Fibroblast of lung (primary cell): ENCODE measurements at places on chromosomes 3 and 15. TPM values are rescaled to one million over a fixed set of nuclear protein-coding genes. Genes with fewer than 3 reads are reported as not detected.

Gene CRBN
- 67.4 and 87.1 TPM in 2 replicates for total RNA-seq

Gene FBXO40
- not detected in 2 replicates for total RNA-seq

Gene EIF4E3
- 1.8 and 2.6 TPM in 2 replicates for total RNA-seq

Gene BAHD1
- total RNA-seq: 4.4 and 5.6 TPM in 2 replicates

Gene CPA3
- not detected in 2 replicates for total RNA-seq

Gene CASR
- under 0.01 TPM in 1 of 2 replicates, not detected in the other for total RNA-seq

Gene DOCK3
- 0.17 and 0.26 TPM in 2 replicates for total RNA-seq

Gene TMEM207
- not detected in 2 replicates for total RNA-seq

Gene SI
- not detected in 2 replicates for total RNA-seq

Gene GPR15
- total RNA-seq: under 0.01 TPM in 1 of 2 replicates, not detected in the other

Gene MESP2
- 0.77 and 0.99 TPM in 2 replicates for total RNA-seq

Gene APBA2
- total RNA-seq: 18.2 and 20.3 TPM in 2 replicates

Gene ANKUB1
- not detected in 2 replicates for total RNA-seq

Gene KNG1
- not detected in 2 replicates for total RNA-seq

Gene RASSF1
- 24.1 and 32.4 TPM in 2 replicates for total RNA-seq

Gene GOLGA8T
- total RNA-seq: 0.17 and 0.26 TPM in 2 replicates

Gene GOLGA6A
- under 0.01 TPM in 1 of 2 replicates, not detected in the other for total RNA-seq

Gene WDR5B
- total RNA-seq: 5.4 and 6.6 TPM in 2 replicates

Gene SKOR1
- total RNA-seq: under 0.01 and 0.17 TPM in 2 replicates

Gene STARD5
- 8.2 and 14.9 TPM in 2 replicates for total RNA-seq

Gene CIDEC
- 0.17 TPM in 1 of 2 replicates, not detected in the other for total RNA-seq

Gene CLDN16
- under 0.01 and 0.33 TPM in 2 replicates for total RNA-seq

Gene CACNA2D3
- 0.77 and 1.8 TPM in 2 replicates for total RNA-seq

Gene SPATA12
- not detected in 2 replicates for total RNA-seq

Gene SLC22A13
- 0.26 and 0.33 TPM in 2 replicates for total RNA-seq

Gene CD200
- 0.17 and 0.26 TPM in 2 replicates for total RNA-seq

Gene ACKR4
- total RNA-seq: 1.8 and 14.9 TPM in 2 replicates

Gene SV2B
- total RNA-seq: under 0.01 and 0.26 TPM in 2 replicates

Gene PGBD4
- 2.6 and 3.0 TPM in 2 replicates for total RNA-seq

Gene SH2D7
- not detected in 2 replicates for total RNA-seq

Gene ISLR
- total RNA-seq: 14.0 and 17.7 TPM in 2 replicates

Gene CFAP91
- total RNA-seq: 0.17 and 0.77 TPM in 2 replicates

Gene CCDC39
- under 0.01 TPM in 2 replicates for total RNA-seq

Gene INSYN1
- 1.2 and 1.3 TPM in 2 replicates for total RNA-seq

Gene NPAP1
- not detected in 2 replicates for total RNA-seq

Gene LRRK1
- total RNA-seq: 8.7 and 12.2 TPM in 2 replicates

Gene GOLGA8S
- under 0.01 TPM in 1 of 2 replicates, not detected in the other for total RNA-seq
